GM23338 (cell line): ENCODE measurements at places on chromosomes 2 and 18.
A peak's percentile ranks its signal among the peaks of the same experiment; 100 is the strongest.

DNA sequence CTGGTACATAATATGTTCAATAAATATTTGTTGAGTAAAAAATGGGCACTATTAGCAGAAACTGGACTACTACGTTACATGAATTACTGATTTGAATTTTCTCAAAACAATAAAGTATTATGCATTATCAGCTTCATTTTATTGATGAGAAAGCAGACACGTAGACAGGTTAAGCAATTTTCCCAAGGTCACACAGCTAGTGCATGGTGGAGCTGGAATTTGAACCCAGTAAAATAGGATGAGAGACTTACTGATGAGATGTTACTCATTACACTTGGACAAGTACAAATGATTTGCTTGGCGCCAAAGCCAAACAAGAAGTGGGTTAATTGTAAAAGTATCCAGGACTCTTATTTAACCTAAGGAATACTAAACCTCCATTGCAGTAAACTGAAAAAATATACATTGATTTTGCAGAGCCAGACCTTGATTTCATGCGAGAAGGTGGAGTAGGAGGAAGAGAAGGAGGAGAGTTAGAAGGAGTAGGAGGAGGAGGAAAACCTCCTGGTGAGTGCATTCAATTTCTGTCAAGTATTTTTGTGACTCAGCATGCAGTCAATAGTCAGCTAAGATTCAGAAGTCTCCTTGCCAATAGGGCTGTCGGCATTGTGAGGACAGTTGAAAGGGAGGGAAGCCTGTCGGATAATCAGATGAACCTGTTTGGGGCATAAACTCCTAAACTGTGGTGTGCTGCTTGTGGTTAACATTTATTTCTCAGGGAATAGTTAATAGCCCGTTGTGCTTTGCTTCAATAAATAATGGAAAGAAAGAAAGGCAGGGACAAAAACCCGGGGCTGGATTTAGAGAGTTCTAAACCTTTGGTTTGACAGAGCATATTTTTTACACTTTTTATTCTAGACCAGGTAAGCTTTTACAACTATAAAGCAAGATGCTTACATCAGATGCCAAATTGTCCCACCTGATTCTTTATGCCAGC lies 77.0 kb upstream of the TACR1 start:
- peak; percentile 32 for DNase-seq

DNA sequence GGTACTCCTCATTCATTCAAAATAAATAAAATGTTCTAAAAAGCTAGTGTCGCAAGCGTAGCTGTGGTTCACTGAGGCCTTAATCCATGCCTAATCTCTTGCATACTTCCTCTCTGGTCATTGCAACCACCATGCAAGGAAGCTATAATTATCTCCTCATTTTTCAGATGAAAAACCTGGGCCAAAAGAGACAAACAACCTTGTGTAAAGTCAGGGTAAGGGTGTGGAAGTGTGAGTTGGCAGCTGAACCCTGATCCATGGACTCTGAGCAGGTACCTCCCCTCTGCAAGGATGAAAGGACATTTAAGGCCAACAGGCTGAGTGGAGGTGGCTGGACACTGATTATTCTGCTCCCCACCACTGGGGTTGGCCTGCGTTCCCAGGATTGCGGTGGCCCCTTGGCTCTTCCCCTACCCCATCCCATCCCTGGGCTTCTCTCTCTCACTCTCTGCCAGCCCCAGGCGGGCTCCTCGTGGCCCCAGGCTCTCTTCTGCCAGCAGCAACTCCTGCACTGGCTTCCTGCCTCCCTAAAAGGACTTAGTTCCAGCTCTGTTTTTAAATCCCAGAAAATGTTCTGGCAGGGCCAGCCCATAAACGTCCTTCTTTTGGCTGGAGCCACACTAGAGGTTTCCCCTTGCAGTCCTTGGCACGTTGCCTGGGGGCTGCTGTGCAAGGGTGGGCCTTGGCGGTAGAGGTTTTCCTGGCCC lies 72.0 kb upstream of the AFF3 start:
- DNase-seq = no peak

DNA sequence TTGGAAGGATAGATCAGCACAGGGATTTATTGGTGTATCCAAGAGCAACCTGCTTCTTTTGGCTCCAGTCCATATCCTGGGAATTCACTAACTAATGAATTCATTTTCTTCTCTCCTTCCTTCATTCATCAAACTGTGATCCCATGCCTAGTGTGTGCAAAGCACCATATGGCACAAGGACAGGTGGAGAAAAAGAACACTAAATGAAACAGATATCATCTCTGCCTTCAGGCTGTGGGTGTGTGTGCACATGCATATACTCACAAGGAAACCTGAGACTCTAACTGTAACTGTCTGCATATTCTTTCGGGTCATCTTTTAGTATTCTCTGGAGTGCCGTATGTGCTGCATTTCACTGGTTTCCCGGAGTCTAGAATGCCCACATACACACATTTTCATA lies 20.2 kb downstream of the TNP1 start:
- DNase-seq = no peak

GRCh38 chr2:230411570-230412370 lies 4.2 kb upstream of the SP100 start:
- DNase-seq = peak; percentile 59

DNA sequence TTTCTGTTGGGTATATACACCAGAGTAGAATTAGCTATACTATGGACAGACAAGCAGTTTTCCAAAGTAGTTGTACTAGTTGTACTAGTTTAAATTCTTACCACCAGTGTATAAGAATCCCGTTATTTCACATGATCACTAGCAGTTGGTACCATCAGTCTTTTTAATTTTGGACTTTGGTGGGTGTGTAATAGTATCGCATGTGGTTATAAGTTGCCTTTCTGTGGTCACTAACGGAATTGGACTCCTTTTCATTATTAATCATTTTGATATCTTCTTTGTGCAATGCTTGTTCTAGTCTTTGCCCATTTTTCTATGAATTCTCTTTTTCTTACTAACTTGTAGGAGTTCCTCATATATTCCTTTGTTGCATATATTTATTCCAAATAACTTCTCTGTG lies 89.8 kb downstream of the ASXL2 start:
- DNase-seq = no peak
